ENCODE measurements at places on chromosomes 16 and 17.

- DNase-seq = no peak
These were observed 14.2 kb downstream of the ANKFY1 start for GRCh38 chr17:4249452-4250029.

GRCh38 chr16:27474921-27475320 is 72.9 kb downstream of the IL21R start:
- DNase-seq = no peak

DNA sequence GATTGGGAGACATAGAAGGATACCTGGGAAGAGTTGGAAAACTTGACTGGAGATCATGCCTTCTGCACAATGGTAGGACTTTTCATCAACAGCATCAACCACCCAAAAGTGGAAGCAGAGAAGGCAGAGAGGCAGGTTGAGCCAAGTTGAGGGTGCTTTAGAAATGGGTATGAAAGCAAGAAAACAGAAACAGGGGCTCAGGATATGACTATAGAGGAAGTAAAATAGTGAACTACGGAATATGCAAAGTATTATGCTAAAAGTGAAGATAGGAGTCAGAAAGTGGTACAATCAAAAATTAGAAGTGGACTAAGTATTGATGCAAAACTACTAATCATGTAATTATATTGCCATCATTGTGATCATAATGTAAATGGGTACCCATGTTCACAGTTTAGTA is 16.1 kb upstream of the ARHGAP44 start:
- no peak for DNase-seq

GRCh38 chr17:48392857-48393256 is 37.2 kb downstream of the SKAP1 start:
- DNase-seq = no peak

- DNase-seq = no peak
These were observed 35.0 kb upstream of the ASIC2 start for GRCh38 chr17:33328129-33328528.

- no peak for DNase-seq
These were observed 1.4 kb upstream of the LHX1 start for GRCh38 chr17:36935671-36936454.

DNA sequence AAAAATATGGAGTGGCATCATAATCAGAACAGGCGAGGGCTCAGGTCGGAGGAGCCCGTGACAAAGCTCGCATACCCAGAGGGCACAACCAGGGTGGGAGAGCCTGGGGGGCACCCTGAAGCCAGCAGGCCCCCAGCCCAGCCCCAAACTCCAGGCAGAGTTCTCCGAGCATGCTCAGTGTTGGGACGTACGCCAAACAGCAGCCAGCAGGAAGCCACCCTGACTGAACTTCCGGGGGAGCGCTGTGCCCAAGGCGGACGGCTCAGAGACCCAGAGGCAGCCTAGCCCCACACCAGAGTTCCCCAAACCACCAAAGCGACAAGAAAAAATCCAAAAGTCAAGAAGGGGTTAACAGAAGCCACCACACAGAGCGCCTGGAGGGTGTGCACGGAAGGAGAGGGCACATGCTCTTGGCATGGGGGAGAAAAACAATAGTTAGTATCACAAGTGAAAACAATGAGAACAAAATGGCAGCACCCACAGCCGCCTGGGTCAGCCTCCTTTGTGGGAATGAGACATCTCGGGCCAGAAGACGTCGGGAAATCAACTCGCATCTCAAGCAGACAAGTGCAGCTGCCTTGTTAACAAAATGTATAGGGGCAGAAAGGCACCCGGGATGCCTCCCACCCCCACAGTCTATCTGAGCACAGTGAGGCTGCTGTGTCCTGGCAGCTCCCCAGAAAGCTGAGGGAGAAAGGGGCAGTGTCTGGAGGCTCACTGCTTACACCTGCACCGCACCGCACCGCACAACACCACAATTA is 11.9 kb downstream of the EXOC7 start:
- no peak for DNase-seq

DNA sequence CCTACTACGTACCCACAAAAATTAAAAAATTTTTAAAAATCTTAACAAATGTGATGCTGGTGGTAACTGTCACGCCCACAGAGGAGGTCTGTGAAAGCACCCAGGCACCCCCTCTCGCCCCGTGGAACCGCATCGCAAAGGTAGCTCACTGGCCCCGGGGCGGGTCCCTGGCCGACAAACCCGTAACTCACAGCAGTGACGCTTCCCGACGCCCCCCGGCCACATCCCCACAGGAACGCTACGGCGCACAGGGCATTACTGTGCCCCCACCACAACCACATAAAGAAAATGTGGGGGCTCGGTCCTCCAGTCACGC is 366 bp downstream of the ANKS3 start:
- DNase-seq = no peak

DNA sequence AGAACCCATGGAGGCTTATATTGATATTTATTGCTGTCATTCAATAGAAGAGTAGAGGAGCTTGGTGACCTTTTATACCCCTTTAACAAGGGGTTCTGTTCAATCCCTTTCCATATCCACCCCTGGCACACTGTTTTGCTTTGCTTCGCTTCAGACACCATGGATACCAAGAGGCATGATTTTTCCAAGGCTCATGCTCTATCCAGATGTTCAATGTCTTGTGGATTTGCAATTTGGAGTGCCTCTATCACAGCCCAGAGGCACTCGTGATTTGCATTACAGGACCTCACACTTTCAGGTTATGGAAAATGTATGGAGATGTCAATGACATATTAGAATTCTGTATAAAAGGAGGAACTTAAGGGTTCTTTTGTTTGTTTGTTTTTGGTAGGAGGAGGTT is 21.5 kb downstream of the CFAP20 start:
- no peak for DNase-seq

GRCh38 chr16:87407511-87408112 is 15.5 kb downstream of the MAP1LC3B start:
- DNase-seq = no peak

GRCh38 chr16:50534556-50534955 is 13.6 kb upstream of the NKD1 start:
- no peak for DNase-seq

DNA sequence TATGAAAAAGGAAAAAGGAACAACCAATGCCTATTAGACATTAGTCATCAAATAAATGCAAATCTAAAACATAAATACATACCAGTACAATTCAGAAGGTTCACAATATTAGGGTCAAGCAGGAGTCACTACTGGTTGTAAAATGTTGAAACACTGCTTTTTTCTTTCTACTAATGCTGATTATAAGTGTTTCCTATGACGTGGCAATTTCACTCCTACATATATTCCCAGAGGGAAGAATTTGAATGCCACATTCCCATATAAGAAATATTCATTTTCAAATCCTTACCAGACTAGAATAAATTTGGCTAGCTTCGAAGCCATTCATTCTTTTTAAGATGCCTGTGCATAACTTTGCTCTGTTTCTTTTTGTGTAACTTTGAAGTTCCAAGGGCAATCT is 2.6 kb upstream of the KRTAP9-2 start:
- no peak for DNase-seq

DNA sequence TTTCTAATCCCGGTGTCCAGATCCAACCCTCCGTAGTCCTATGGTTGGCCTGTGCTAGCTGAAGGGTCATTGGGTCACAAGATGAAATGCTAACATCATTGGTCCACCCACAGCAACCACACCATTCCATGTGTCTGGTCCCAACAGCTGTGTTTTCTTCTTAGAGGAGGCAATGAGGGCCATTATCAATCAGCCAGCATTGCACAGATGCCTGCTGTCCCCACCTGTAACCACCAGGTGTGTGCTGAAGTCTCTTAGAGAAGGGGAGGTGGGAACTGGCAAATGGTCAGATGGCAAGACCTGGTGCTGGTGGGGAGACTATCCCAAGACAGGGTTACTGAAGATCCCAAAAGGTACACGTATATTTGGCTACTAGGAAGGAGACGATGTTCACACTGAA is 37.4 kb downstream of the HIC1 start:
- DNase-seq = no peak

DNA sequence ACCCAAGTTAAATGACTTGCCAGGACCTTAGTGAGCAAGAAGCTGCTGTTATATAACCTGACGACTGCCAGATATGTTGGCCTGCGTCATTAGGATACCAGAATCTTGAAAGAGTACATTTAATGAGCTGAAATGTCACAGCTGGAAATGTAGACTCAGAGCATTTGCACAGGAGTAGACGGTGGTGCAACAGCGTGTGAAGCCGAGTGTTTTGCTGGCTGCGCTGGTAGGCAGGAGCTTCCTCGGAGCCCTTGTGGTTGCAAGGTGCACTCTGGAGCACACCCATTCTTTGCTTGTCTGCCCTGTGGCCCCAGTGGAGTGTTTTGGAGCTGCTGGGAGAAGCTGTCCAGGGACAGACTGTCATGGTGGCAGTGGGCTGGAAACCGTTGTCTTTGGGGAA is 79.3 kb downstream of the BANP start:
- no peak for DNase-seq

GRCh38 chr17:2893422-2893914 is 97.2 kb downstream of the RAP1GAP2 start:
- no peak for DNase-seq

GRCh38 chr16:2151188-2152091 is 3.0 kb downstream of the RAB26 start:
- DNase-seq = no peak

- DNase-seq = no peak
These were observed 3.7 kb downstream of the TIMP2 start for GRCh38 chr17:78921437-78921971.

DNA sequence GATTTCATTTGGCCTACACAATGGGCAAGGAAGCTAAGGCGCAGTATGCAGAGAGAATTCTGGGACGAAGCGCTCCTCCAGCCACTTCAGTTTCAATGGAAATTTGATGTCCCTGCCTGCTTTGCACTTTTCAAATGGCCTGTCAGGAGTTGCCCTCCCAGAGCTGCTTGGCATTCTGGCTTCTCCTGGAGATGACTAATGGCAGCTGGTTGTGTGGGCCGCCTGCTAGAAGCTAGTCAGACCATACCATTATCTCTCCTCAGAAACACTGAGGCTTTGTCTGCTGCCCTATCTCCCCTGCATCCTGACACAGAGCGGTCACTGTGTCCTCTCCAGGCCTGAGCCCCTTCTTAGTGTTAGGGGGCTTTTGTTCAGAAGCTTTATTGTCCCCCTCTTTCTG is 180.1 kb downstream of the SPECC1 start:
- no peak for DNase-seq

- DNase-seq = no peak
These were observed 1.2 kb upstream of the AMFR start for GRCh38 chr16:56426585-56426984.

DNA sequence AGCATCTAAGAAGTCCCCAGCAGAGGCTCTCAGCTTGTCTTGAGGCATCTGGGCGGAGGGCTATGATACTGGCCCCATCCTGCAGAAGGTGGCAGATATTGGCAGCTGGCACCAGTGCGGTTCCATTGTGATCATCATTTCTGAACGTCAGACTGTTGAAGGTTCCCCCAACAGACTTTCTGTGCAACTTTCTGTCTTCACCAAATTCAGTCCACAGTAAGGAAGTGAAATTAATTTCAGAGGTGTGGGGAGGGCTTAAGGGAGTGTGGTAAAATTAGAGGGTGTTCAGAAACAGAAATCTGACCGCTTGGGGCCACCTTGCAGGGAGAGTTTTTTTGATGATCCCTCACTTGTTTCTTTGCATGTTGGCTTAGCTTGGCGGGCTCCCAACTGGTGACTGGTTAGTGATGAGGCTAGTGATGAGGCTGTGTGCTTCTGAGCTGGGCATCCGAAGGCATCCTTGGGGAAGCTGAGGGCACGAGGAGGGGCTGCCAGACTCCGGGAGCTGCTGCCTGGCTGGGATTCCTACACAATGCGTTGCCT is at the start of gene CIITA:
TSS of gene CIITA (plus strand) at position 404 of the 543 bp plus-strand sequence. CDS start at position 533, 129 bp downstream.
- DNase-seq = no peak

DNA sequence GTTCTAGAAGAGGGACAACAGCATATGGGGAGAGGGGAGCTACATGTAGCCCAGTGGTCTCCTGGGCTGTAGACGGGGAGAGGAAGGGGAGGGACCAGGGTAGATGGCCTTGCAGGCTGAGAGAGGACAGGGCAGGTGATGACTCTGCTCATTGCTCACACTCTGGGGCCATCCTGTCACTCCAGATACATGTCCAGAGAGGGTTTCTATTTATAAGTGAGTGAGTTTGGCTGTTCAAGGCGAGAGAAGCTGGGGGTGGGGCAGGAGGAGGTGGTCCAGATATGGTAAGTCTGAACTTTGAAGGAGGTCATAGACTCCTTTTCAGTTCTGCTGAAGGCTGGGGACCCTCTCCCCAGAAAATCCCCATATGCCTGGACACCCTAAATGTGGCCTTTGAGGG is 22.2 kb downstream of the CACNA1G start:
- no peak for DNase-seq

DNA sequence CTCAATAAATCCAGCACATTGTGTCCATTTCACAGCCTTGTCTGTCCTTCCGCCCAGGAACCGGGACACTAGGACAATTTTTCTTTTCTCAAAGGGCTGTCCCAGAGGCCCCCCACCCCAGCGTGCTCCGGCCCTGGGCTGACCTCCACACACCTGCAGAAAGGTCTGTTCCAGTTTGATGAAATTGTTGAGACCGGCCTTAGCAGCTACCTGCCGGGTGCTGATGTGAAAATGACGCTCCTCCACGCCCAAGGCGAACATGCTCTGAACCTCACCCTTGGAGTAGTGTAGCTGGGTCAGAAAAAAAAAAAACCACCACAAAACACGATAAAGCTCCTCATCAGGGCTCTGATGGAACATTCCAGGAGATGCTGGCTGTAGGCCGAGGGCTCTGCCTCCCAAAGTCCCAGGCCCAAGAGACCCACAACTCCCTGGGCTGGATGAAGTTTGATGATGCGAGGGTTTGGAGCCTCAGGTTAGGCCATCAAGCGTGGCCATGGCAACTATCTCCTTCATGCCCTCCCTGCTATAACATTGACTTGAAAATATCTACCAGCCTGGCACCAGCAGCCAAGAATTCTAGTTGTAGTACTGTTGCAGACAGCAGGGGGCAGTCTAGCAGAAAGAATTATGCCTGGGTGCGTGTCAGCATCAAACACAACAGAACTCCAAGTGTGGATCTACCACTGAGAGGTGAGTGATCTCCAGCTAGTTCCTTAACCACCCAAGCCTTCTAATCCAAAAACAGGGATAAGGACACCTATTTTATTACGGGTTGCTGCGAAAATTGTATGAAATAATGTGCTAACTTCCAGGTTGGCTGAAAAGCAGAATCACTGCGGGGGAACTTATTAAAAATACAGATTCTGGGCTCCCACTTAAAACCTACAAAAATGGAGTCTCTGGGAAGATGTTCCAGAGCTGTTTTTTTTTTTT is 62.1 kb downstream of the RMI2 start:
- DNase-seq = no peak

DNA sequence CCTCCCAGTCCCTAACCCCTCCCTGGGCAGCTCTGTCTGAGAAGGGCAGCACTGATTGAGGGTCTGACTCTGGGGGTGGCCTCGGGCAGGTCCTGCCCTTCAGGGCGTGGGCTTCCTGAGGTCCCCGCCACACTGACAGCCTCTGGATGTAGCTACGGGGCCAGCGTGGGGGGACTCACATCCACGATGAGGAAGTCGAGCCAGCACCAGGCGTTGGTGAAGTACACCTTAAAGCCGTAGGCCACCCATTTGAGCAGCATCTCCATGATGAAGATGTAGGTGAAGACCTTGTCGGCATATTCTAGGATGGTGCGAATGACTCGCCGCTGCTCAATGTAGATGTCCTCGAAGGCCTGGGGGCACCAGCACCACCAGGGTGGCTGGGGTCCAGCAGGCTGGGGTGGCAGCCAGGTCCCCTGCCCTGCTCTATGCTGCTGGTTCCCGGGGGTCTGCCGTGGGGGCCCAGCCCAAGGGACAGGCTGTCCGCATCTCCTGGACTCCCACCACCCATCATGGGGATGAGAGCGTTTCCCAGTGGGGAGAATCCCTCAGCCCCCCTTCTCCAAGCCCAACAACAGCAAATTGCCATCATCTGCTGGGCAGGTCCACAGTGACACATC is 15.7 kb upstream of the CD79B start:
- DNase-seq = no peak

Measured in activated CD8-positive, alpha-beta memory T cell treated with anti-CD3 and anti-CD28 coated beads for 48 hours (primary cell).